ENCODE measurements at places on chromosomes 2 and 18.

GRCh38 chr2:153557211-153557610 lies 78.6 kb upstream of the RPRM start:
- no peak for DNase-seq

DNA sequence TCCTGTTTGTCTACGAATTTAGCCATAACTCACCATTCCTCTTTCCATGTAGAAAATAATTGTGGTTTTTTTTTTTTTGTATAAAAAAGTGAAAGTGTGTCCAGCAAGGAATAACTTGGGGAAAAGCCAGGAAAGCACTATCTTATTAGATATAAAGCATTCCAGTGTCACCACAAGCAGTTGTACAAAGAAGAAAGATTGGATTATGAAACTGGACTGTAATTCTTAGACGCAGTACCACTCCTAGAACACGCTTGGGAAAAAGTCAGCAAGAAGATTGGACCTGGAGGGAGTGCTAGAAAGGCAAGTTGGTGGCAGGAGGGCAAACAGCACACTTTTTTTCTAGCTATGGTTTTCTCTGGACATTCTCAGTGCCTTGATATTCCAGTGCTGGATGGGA lies 186.7 kb downstream of the PARD3B start:
- no peak for DNase-seq

DNA sequence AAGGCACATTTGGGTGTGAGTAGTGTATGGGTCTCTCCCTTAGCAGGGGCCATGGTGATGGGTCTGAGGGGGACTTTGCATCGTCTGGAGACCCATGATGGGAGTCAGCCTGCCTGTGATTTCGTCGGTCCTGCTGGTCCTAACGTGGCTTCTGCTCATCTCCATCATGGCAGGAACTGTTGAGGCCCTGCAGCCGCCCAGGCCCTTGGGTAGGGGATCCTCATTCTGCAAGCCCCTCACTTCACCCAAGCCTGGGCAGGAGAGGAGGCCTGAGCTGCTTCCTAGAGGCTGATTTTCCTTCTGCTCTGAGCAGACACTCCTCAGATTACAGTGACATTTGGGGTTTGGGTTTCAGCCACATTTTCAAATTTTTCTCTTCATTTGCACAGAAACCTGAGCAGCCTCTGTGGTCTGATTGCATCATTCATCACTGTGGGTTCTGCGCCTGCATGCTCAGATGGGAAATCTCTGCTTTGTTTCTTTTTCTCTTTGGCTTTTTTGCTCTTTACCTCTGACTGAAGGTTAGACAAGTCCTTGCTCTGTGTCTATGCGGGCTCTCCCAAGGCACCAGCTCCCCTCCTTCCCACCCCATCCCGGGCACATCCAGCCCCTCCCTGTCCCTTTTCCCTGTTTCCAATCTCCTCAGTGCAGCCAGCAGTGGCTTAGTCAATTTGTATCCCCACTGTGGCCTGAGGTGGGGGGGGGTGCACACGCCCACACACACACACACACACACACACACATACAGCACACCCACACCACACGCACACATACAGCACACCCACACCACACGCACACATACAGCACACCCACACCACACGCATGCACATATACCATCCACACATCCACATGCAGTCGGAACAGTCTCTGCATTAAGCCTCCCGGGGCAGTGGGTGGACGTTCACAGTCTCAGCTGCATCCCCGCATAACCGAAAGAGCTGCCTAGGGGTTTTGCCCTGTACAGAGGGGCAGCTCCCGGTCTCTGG lies 305.4 kb upstream of the HS6ST1 start:
- DNase-seq = no peak

GRCh38 chr18:36158266-36158867 lies 28.7 kb downstream of the ELP2 start:
- DNase-seq = no peak

- peak; percentile 57 for DNase-seq
Measured at GRCh38 chr2:68925295-68925896, 27.3 kb downstream of the GKN2 start.

DNA sequence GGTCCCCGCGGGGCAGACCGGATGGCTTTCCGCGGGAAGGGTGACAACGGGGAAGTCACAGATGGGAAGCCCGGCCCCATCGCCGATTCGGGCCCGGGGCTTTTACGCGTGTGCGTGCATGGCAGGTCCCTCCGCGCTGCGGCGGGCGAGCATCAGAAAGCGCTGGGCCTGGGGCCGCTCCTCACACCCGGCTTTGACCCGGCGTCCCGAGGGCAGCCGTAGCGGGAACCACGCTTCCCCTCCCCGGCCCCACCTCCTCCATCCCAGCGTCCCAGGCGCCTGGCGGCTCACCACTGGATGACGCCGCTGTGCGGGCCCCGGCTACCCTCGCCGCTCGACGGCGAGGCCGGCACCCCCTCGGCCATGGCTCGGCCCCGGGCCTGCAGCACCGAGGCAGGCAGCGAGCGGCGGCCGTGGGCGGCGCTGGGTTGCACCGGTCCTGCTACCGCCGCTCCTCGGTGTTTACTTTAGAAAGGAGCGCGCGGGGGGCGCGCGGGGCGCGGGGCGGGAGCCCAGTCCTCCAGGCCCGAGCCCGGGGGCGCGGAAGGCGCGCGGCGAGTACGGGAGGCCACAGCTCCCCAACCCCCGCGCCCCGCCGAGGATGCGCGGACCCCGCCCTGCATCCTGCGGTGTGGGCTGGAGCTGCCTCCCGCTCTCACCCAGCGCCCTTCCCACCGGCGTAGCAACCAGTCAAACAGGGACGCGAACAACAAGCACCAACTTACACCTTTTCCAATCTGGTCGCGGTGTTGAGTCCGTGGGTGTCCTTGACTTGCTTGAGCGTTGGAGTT lies 806 bp downstream of the RFX8 start:
- DNase-seq = peak; percentile 20

GRCh38 chr2:217270485-217271121 lies 410.7 kb upstream of the TNP1 start:
- DNase-seq = no peak

DNA sequence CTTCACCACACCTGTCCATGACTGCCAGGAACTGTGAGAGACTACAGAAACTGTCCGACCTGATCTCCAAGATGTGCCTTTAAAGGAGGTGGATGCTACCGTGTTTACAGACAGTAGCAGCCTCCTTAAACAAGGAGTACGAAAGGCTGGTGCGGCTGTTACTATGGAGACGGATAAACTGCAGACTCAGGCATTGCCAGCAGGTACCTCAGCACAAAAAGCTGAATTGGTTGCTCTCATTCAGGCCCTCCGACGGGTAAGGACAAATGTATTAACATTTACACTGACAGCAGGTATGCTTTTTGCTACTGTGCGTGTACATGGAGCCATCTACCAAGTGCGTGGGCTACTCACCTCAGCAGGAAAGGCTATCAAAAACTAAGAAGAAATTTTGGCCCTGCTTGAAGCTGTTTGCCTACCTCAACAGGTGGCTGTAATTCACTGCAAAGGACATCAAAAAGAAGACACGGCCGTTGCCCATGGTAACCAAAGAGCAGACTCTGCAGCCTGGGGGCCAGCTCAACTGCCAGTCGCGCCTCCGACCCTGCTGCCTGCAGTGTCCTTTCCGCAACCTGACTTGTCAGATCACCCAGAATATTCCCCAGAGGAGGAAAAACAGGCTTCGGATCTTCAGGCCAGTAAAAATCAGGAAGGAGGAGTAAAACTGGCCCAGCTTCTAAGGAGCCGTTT lies 30.9 kb downstream of the SKA1 start:
- no peak for DNase-seq

GRCh38 chr2:43186679-43187374 lies 39.6 kb downstream of the ZFP36L2 start:
- DNase-seq = no peak

DNA sequence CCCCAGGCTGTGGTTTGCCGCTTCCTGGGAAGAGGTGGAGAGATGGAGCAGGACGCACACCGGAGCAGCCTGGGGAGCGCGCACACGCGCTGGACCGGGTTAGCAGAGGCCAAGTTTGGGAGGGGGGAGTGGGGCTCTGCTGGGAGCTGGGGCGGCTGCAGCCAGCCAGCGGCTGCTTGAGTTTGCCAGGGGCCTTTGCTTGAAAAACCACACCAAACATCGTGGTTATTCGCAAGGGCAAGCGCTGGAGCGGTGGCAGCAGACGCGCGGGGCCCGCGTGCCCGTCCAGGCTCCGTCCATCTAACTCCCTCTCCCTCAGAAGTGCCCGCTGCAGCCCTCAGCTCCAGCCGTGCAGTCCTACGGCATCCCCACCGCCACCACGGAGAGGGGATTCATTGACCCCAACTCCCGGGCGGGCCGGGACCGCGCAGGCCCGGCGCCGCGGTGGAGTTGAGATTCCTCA lies 4.6 kb downstream of the PTGR3 start:
- no peak for DNase-seq

DNA sequence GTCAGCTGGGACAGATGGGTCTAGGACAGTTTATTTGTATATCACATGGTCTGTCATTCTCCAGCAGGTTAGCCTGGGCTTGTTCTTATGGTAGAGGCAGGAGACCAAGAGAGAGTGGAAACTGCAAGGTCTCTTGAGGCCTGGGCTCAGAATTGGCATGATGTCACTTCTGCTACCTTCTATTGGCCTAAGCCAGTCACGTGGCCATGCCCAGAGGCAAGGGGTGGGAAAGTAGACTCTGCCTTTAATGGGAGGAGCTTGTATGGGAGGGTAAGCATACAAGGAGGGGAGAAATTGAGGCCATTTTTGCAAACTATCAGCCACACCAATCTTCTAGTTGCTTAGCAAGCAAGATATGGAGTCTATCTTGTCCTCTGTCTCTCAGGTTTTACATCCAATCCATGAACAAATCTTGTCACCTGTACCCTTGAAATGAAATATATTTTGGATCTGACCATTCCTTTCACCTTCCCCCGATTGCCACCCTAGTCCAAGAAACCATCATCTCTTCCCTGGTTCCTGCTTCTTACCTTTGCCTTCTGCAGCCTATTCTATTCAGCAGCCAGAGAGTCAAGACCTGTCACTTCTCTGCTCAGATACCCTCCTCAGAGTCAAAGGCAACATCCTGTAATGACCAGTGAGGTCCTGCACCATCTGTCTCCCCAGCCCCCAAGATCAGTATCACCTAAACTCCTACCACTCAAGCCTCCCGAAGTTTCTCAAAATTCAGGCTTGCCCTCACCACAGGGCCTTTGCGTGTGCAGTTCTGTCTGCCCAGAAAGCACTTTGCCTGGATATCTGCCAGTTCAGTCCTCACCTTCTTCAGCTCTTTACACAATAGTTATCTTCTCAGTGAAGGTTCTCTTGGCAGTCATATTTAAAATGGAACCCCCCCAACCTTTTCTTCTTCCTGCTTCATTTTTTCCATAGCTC lies 240.0 kb downstream of the LOXHD1 start:
- no peak for DNase-seq

DNA sequence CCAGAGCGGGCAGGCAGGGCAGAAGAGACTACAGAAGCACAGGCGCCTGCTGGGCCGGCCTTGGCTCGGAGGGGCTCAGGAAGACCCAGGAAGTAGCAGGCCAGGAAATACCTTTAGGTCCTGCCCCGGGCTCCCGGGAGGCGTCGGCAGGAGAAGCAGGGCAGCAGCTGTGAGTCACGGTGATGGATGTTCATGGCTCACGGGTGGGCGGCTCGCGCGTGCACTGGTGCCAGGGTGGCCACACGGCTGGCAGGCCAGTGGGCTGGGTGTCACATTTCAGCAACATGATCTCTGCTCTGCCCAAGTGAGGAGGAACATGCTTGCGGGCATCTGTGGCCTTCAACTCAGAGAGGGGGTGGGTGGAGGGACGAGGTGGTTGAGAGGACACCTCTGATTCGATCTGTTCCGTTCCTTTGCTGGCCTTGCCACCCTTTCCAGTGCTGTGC lies 139.3 kb downstream of the KLHL29 start:
- no peak for DNase-seq

DNA sequence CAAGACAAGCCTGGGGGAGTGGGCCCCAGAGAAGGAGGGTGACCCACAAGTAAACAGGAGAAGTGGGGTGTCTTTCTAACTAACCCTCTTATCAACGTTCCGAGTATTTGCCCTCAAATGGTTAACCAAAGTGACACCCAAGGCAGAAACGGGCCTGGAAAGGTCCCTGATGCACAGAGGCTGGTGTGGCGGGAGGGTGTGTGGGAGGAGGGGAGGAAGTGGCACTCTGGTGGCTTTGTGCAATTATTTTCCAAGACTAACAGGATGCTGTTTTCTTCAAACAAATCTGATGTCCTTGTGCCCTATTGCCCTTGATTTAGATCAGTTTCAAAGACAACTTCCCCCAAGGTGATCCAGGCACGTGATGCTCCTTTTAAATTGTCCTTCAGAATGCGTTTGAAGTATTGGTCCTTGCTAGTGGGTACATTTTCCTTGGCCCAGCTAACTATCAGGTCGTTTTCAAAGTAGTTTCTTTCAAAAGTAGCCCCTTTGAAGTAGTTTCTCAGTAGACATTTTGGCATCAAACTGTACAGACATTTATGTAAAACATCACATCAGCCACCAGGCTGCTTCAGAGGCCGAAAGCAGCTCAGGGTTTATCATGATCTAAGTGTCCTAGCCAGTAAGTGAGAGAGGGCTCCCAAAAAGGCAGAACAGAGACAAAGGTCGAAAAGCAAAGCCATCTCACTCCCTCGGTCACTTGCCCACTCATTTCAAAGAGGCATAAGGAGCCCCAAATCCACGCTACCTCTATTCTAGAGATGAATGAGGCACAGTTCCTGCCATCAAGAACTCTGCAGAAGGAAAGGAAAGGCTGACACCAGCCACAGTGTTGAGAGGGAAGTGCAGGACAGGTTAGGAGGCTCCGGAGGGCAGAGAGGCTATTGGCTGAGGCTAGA lies 371.1 kb upstream of the ID2 start:
- peak; percentile 52 for DNase-seq

GRCh38 chr2:170162271-170162632 lies 15.7 kb upstream of the MYO3B start:
- no peak for DNase-seq

DNA sequence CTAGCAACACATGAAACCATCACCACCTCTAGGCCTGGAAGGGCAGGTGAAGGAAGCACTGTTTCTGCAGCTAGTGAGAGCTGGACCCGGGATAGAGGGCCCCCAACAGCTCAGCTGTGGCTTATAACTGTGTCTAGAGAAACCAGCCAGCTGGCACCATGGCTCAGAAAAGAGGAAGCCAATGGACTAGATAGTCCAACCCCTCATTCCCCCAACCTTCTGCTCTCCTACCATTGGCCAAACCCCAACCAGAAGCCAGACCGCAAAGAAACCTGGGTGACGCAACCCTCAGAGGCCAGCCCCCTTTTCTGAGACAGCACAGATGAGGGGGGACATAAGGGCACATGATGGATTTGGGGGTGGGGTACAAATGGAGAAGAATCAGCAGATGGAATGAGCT lies 24.3 kb downstream of the SMYD1 start:
- no peak for DNase-seq

GRCh38 chr2:2875296-2875695 lies 502.3 kb downstream of the EIPR1 start:
- no peak for DNase-seq

DNA sequence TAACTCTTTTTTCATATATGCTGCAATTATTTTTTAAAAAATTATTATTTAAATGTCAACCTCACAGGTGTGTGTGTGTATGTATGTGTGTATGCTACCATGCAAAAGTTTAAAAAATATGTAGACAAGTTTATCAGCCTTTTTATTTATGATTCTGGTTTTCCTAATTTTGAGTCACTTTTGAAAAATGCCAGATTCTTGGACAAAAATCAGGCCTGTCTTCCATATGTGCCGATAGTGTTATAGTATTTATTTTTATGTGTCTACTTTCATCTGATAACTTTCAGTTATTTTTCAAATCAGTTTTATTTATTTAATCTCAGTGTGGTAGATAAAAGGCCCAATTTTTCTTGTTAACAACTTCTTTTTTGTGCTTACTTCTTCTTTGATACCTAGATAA lies 176.2 kb downstream of the RDH14 start:
- no peak for DNase-seq

- DNase-seq = no peak
Measured at GRCh38 chr2:228469721-228470120, 288.2 kb upstream of the SPHKAP start.
